ENCODE measurements at places on chromosomes 5 and 9.

DNA sequence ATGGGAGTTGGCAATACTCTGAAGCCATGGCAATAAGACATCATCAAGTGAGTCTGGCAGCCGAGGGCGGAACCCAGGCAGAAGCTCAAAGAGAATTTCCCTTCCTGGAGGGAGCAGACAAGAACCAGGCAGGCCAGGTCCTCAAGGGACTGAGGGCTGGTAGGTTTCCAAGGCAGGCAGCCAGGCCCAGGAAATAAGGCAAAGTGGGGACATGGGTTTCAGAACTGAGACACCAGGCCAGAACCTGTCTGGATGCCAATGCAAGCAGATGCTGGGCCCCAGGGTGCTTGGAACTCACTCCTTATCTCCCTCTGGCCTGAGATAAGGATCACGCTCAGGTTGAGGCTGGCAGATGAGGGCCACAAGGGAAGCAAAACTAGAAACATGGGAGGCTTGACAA, 8.9 kb downstream of the TSSK1B start:
- no peak for DNase-seq

- no peak for DNase-seq
These were observed 3.7 kb upstream of the ICE1 start for GRCh38 chr5:5418764-5419163.

- no peak for DNase-seq
These were observed 29.2 kb downstream of the HSPA4 start for GRCh38 chr5:133081036-133081435.

DNA sequence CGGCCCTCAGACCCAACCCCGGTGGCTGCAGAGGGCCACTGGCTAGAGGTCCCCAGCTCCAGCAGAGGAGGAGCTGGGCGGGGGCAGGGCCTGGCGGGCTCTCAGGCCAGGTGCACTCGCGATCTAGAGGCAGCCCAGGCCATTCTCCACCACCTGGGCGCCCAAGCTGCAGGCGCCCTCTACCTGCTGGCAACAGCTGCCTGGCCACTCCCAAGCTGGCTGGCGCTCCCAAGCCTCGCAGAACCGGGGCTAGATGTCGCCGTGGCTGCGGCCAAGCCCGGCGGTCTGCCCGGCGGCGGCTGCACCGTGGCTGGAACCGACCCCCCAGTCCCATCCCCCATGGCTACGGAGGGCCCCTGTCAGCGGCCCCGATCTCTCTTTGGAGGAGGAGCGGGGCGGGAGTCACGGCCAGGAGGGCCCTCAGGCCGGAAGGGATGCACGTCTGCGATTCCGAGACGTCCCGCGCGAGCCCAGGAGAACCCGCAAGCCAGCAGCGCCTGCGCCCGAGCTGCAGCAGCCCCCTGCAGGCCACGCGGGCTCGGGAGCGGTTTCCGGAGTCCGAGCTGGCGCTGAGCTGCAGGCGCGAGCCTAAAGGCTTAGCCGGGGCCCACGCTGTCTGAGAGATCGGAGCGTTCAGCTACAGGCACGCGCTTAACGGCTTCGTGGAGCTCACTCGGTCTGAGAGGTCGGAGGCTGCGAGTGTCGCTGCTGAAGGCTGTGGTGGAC, 44.3 kb upstream of the BICD2 start:
- peak; percentile 24 for DNase-seq

DNA sequence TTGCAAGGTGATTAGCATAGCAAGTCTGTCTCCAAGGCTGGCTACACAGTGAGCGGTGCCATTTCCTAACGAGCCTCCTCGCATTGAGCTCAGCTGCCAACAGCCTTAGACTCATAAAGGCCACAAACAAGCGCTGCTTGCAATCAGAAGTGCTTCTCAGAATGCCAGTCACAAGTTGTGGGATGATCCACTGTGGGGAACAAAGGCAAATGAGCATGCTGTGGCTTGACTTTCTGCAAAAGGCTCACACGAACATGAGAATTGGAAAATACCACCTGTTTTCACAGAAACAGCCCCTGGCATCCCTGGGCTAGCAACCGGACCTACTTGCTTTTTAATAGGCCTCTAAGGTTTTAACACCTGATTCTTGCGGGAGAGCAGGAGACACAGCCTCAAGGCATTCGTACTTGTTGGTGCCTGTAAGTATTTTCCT, 215.5 kb downstream of the FANCC start:
- no peak for DNase-seq
